ENCODE measurements at places on chromosomes 5 and 9.

- ATAC-seq, result no peak
Observed at GRCh38 chr5:172322028-172322965, 38.7 kb upstream of the UBTD2 start.

- no peak for ATAC-seq
Observed at GRCh38 chr5:136149891-136150290, 17.2 kb downstream of the SMAD5 start.

DNA sequence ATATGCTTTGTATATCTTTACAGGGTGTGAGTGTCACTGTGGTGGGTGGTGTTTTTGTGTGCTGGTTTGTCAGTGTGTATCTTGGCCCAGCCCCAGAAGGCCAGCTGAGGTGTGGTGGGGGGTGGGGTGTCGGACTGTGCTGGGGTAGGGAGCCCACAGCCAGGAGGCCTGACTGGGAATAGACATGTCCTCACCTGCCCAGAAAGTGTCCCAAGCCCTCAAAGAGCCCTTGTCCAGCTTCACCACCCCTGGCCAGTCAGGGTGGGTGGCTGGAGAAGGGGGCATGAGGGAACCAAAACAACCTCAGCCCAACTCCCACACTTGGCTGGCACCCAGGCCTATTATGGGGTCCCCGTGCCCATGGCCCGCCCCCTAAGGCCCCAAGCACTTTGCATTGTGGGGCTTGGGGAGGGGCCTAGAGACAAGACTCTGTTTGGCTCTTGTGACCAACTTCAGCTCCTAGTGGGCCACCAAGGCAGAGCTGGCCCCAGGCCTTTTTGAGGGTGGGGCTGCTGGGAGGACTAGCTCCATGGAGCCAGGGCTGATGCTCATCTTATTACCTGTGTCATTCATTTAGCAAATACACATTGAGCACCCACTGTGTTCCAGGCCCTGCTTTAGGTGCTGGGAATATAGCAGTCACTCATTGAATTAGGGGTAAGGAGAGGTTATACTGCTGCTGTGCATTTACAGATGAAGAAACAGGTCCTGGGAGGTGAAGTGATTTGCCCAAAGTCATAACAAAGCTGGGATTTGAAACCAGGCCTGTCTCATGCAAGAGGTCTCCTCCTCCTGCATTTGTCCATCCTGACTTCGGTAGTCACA is 56.2 kb upstream of the PSD2 start:
- no peak for ATAC-seq

DNA sequence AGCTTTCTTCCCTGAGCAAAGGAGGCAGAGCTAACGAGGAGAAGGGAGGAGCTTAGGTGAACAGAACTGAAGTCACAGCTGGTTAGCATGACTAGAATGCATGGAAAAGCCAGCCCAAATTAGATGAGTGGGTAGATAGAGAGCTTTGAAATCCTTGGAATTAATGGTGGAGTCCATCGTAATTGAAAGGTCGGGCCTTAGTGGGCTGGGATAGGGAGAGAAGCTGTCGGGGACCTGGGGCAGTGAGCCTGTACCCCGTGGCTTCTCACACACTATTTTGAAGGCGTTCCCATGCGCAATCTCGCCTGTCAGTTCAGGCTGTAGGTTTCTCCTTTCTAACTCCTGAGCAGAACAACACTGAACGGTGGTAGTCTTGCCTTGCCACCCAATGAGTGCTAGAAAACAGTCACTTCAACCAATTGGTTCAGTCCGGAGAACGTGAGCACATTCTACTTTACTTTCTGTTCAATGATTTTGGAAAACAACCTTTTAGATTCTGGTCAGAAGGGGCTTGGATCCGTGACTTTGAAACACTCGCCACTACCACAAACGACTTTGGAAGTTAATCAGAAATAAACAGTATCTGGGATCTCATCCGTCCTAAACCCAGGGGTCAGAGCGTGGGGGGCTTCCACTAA is 655 bp upstream of the RAI14 start:
- peak; percentile 60 for ATAC-seq

DNA sequence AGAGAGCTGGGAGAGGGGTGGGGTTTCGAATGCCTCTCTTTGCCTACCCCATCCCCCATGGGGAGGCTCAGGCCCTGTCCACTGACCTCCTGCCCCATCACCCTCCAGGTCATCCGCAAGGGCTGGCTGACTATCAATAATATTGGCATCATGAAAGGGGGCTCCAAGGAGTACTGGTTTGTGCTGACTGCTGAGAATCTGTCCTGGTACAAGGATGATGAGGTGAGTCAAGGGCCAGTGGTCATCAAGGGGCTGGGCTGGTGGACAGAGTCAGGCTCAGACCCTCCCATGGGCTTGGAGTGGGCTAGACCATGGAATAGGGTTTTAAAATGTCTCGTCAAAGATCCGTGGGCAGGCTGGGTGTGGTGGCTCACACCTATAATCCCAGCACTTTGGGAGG is 33.7 kb downstream of the GOLGA2 start:
- ATAC-seq, result no peak

DNA sequence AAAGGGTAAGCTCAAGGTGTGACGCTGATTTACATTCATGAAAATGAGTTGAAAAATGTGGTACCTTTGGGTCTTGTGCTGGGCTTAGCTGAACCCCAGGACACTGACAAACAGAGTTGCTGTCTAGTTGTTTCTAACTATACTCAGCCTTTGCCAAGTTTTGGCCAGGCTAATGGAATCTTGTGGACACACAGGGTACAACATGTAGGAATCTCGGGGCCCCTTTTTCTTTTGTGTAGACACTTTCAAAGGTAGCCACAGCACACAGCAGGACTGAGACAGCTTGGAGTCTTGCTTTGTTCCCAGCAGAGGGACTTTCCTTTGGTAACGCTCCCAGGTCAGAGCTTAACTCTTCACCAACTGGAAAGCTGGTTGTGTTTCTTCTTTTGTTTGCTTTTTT is 7.8 kb downstream of the LIX1 start:
- ATAC-seq, result no peak

DNA sequence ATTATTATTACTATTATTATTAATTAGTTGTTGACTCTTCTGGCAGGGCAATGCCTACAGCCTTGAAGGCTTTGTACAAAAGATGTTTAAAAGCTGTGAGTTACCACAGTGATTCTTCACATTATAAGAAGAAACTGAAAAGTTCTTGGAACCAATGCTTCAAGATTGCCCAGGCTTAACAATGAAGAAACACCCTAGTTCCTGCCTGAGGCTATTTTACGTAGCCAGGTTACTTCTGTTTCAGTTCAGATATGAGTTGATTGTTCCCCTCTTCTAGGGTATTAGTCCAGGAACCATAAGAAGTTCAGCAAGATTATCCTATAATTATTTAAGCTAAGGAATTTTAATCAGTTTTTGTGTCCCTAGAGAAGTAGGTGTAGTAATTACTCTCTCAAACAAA is 154.6 kb upstream of the CDH12 start:
- no peak for ATAC-seq

GRCh38 chr5:82620957-82621600 is 342.9 kb upstream of the RPS23 start:
- ATAC-seq, result no peak

DNA sequence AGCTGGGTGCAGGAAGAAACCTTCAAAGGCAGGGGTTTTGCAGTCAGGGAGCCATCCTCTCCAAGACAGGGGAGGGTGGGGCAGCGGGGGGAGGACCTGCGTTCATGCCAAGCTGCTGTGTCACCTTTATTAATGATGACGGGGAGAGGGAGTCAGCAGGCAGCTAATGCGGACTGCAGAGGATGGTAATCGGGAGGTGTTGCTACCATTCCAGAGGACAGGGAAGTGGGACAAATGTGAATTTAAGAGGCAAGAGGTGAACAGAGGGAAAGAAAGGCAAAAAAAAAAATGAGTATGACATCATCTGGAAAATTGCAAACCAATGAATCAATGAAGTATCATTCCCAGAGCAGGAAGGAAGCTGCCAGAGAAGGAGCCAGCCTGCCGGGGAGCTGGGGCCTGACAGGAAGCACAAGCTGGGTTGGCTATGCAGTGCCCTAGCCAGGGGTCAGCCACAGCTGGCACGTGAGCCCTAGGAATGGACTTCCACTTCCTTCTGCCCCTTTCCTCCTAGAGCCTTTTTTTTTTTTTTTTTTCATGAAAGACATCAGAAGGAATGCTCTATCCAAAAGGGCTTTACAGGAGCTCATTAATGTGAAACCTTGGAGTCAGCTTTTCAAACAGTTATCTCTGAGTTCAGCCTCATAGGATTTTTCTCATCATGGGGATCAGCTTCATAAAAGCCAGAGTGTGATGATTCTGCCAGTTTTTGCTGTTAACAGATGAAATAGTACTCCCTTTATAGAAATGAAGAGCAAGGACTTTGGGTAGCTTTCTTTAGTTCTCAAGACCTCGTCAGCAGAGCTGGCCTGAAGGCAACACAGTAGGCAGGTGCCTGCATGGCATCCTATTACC is 9.2 kb downstream of the INSYN2B start:
- ATAC-seq, result no peak

DNA sequence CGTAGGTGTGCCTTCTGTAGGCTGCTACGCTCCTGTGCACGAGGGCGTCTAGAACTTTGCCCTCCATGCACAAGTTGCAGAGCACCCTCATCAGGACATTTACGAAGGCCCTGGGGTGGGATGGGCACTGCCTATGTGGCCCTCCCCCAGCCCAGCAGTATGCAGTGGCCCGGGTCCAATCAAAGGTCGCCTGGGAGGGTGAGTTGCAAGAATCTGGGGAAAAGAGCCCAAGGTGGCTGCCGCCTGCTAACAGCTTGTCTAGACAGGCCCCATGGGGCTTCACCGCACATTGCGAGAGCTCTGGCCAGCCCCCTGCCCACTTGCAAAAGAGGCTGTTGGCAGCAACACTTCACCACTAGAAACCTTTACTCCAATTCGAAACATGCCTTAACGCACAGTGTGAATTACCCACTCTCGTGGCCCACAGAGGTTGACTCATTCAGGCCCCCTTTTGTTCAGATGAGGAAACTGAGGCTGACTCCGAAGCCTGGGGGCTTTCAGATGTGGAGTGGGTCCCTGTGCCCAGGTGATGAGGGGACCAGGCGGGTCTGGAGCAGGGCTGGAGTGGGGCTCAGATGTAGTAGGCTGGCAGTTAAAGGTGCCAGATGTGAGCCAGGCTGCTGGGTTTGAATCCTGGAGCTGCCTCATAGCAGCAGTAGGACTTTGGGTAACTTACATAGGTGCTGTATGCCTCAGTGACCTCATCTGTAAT is 31.8 kb upstream of the IL17B start:
- ATAC-seq, result no peak

GRCh38 chr9:18208166-18209059 is 265.5 kb upstream of the ADAMTSL1 start:
- ATAC-seq, result peak; percentile 57

GRCh38 chr9:134658378-134658955 is 16.9 kb downstream of the COL5A1 start:
- no peak for ATAC-seq

GRCh38 chr5:142065273-142065672 is 43.3 kb upstream of the NDFIP1 start:
- no peak for ATAC-seq

- ATAC-seq, result no peak
Observed at GRCh38 chr9:137759649-137760321, 117.8 kb upstream of the CACNA1B start.

GRCh38 chr5:72860499-72860898 is 44.0 kb downstream of the TNPO1 start:
- no peak for ATAC-seq

GRCh38 chr5:133111299-133111698 is 59.5 kb downstream of the HSPA4 start:
- ATAC-seq, result peak; percentile 73

DNA sequence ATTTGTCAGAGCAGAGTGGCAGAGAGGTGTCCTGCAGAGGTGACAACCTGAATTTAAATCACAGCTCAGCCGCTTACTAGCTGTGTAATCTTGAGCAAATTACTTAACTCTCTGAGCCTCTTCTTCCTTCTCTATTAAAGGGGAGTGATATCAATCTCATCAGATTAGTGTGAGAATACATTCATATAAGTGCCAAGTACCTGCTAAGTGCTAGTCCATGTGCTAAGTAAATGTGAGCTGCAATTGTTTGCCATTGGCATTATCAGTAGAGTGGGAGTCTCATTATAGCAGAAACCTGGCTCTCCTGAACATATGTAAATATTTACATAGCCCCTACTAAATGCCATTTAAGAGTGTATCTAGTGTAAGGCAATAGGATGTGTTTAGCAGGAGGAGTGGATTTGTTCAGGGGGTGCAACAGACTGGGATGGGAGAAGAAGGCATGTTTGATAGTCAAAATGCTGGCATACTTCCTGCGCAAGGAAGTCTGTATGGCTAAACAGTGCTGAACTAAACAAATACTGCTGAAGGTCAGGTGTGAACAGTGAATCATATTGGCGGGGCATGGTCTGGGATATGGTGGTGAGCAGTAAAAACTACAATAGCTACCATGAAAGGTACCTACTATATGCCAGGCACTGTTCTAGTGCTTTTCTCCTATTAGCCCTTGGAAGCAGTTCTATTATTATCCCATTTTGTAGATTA is 74.5 kb downstream of the F2RL2 start:
- ATAC-seq, result no peak

- ATAC-seq, result peak; percentile 80
Observed at GRCh38 chr5:86909418-86910295, 291.9 kb downstream of the COX7C start.

DNA sequence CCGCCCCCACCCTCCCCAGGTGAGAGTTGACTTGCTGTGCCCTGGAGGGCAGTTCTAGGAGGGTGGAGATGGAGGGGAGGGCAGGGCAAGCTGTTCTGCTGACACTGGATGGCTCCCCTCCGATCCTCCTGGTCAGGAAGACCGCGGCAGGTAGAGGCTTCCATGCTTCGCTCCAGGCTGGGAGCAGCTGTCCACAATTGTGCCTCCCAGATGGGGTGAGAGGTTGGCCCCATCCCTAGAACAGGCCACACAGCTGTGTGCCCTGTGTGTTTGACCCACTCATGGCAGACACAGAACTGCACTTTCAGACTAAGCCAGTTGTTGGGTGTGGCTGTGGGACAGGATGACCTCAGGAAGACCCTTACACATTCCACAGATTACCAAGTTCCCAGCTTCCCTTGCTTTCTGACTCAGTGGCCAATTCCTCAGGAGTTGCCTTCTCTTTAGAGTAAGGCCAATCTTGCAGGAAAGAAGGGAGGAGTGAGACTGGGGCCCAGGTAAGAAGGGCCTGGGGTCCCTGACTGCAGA is 72.1 kb upstream of the HSPA9 start:
- ATAC-seq, result peak; percentile 11

- no peak for ATAC-seq
Observed at GRCh38 chr9:68489646-68490045, 51.0 kb downstream of the TMEM252 start.

DNA sequence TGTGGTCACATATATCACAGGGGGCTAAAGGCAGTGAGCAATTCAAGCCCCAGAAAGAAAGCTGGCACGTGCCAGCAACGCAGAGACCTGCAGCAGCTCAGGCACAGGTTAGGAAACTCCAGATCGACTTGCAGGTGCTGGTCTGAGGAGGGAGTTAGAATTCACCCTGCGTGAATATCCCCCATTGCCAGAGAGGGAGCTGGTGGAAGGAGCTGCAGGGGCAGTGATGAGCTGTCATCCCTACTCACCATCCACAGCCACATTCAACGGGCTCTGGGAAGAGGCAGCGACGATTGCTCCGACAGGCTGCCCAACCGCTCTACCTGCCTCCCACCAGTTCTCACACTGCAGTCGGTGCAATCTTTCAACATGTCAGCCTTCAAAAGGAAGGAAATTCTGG is 40.8 kb upstream of the CLK4 start:
- ATAC-seq, result no peak

Measured in gastroesophageal sphincter (tissue), 4 donors.